ENCODE measurements at places on chromosomes 1 and 21.

DNA sequence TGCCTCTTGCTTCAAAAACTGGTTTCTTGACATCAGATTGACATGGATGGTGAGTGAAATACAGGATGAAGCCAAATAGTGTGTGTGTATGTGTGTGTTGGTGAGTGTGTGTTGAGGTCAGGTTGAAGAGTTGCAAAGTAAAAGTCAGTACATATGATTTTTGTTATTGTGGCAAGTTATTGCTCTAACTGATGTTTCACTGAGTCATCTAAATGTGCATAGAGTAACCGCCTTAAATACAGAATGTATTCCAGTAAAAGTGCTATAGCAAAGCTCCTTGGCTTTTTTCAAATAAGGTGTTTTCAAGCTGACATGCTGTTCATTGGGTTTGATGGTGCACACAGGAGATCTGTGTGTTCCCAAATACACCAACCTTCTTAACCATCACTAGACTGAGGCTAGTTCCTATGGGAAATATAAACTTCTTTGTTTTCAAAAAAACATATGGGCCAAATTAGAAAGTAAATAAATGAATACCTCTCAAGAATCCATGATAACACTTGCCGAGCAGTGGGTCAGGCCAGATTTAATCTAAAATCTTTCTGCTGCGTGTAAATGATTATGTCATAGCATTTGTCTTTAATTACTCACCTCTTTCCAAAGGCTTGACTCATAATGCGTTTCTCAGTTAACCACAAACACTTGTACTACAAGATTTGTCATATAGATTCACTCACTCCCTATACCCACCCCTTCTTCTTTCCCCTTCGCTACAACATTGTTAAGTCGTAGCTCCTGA lies 151.1 kb downstream of the LYPLAL1 start:
- DNase-seq: no peak

DNA sequence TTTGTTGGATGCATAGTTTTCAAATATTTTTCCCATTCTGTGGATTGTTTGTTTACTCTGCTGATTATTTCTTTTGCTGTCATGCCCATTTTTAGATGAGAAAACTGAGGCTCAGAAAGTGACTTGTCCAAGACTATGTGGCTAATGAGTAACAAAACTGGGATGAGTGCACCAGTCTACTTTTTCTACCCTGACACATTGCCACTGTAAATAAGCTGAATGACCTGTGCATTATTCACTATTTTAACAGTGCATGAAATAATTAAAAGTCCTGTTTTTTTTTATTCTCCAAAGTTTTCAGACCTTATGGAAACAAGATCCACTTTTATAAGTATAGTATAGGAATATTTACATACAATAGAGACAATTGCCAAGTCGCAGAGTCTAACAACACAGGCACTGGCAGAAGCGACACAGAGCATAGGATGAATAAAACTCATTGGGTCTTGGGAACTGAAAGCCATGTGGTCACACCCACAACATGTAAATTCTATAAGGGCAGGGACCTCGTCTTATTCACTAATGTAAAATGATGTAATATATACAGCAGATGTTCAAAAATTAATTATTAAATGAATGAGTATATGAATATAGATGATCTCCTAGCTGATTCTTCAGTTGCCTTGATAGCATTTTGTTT lies 45.2 kb downstream of the HLX start:
- no peak for DNase-seq

- no peak for DNase-seq
Observed at GRCh38 chr1:2887941-2888855, 86.7 kb upstream of the TTC34 start.

DNA sequence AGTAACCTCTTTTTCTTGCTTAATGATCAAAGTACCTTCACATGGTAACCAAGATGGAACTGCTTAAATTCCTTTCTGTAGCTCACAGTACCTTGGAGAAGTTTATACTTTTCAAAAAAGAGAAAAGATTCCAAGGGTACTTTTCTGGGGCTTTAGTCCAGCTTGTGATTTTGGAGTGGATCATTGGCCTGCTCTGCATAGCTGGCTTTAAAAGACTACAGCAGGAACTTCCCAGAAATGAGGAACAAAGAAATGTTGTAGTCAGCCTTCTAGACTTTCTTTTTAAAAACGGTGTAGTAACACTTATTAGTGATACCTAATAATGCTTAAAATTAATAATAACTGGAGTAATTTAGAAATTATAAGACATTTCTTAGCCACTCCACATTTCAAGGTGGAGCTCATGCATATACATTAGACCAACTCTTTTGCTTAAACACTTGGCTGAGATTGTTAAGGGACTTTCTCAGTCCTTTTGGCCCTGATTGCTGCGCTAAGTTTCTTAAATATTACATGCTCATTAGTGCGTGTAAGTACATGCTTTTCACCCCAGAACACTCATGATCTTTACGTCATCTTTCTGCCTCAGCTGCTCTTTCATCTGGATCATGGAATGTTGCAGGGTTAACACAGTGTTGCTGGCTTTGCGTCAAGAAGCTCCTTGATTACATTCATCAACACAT lies 57.3 kb downstream of the SDCCAG8 start:
- DNase-seq: no peak

DNA sequence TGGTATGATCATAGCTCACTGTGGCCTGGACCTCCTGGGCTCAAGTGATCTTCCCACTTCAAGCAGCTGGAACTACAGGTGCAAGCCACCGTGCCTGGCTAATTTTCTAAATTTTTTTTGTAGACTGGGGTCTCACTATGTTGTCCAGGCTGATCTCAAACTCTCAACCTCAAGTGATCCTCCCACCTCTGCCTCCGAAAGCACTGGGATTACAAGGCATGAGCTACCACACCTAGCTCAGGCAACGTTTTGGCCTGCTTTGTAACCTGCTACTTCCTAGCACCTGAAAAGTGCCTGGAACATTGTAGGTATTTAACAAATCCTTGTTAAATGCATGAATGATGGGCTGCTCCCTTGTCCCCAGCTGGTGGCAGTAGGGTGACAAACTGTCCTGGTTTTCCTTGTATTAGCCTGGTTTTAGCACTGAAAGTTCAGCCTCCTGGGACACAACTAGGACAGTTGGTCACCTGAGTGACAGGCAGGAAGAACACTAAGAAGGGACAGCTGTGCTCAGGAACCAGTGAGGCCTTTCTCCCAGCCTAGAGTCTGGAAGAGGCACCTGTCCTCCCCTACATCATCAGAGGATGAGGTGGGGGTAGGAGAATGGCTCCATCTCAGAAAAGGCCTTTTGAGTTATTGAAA lies 88.5 kb upstream of the CD34 start:
- DNase-seq: no peak

DNA sequence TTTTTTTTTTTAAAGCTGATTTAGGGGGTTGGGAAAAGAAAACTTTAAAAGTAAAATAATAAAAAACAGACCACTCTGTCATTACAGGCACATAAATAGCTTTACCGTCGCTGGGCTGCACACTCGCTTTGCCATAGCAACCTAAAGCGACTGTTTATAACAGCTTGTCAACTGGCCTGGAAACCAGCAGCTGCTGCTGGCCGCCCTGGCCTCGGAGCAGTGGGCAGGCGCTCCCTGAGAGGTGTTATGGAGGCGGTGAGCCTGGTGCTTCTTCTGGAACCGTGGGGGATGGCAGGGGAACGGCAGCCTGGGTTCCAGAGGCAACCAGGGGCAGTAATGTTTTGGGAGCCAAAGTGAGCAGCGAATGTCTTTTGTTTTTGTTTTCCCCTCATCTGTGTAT lies 45.7 kb downstream of the ATP2B4 start:
- DNase-seq: no peak

DNA sequence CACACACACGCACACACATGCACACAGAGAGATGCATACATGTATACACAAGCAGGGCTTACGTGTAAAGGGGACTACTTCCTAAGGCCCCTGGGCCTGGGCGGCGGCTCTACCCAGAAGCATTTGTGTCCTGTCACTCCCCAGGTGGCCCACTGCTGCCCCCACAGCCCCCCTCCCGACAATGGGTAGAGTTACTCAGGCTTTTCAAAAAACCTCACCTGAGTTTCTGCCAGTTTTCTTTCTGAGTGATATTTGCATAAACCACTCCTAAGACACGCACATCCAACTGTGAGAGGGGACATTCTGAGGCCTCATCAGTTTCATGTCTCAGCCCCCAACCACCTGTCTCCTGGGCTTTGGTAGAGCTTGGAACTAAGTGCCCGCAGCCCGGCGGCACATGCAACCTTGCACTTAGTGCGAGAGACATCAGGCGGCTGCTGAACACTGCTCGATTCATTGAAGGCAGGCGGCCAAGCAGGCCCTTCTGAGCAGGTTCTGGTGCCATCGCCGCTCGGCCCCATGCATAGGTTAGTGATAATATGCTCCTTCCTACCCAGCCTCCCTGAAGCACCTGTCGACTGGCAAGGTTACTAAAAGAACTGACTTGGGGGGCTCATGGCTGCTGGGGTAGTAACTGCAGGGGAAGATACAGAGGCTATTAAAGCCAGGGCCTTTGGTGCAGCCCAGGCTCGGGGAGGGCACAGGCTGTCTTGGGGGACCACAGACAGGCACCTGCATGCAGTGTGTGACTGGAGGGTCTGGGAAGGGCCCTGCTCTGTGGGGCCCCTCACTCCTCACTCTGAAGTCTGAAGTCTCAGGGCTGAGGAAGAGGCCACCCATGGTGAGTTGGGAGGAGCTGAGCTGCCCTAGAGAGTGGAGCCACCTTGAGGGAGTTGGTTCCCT lies 364.2 kb upstream of the VAMP3 start:
- DNase-seq: no peak

GRCh38 chr1:159469921-159470533 lies 30.5 kb downstream of the OR10J1 start:
- no peak for DNase-seq

DNA sequence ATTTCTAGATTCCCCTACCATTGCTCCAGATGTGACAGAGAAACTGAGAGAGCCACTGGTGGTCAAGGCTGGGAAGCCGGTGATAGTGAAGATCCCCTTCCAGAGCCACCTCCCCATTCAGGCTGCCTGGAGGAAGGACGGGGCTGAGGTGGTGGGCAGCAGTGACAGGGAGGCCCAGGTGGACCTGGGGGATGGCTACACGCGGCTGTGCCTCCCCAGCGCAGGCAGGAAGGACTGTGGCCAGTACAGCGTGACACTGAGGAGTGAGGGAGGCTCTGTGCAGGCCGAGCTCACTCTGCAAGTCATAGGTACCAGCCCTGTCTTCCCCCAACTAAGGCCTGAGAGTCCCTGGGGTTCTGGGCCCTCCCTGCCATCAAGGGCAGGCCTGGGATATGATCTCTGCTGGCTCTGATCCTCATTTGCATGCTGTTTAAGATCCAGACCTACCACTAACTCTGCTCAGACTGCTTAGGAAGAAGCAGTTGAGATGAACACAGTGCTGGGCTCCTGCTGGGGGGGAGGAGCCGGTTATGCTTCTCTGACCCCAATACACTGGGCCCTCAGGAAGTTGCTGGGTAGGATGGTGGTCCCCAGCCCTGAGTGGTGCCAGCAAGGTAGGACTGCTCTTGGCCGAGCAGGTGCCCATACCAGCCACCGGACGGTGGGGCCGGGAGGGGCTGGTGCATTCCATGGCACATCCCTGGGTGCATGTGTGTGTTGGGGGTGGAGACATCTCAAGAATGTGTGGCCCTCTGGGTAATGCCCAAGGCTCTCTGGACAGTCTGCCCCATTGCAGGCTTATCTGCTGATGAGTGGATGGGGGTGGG lies 25.1 kb downstream of the IGFN1 start:
- no peak for DNase-seq

DNA sequence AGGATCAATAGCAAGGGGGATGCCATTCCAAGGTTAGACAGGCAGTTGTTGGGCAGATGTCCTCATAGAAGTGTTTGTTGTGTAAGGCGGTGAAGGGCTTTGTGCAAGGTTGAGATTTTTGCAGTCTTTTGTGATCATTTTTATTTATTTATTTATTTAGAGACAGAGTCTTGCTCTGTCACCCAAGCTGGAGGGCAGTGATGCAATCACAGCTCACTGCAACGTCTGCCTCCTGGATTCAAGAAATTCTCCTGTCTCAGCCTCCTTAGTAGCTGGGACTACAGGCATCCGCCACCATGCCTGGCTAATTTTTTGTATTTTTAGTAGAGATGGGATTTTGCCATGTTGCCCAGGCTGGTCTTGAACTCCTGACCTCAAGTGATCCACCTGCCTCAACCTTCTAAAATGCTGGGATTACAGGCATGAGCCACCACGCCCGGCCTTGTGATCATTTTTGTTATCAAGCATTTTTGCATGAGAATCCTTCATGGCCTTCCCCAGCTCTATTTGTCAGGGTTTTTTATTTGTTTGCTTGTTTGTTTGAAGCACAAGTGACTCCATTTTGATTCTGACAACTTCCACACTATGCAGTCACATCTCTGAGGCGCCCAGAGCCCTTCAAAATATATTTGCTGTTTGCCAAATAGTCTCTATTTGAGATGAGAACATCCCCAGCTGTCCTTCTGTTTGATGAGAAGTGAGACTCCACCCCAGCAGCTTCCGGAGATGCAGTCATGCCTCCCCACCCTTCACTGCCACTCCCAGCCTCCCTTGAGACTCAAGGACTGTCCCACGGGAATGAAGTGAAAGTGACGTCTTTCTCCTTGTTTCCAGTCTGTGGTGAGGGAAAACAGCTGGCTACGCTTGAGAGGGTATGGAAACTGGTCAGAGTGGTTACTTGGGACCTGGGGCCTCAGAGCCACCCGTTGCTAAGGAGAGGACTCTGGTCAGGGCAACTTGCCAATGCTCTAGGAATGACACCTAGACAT lies 38.0 kb downstream of the TMEM50B start:
- no peak for DNase-seq

DNA sequence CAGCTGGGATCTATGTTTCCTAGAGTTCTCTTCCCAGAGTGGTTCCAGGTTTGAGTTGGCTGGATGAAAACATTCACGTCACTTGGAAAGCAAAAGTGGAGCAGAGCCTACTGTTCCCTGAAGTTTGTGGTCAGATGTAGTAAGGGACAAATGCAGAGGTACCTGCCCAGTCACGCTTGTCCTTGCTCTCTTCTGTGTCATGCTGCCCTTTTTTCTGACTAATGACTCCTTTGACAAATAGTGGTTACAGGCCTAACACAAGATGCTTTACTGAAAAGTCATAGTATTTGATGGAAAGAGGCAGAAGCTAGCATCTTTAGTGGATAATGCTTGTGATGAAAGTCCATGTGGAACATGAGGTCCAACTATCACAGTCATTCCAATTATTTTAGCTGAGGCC lies 881.4 kb upstream of the B3GALT2 start:
- no peak for DNase-seq

- no peak for DNase-seq
Observed at GRCh38 chr1:192516776-192517297, 58.7 kb upstream of the RGS1 start.

- DNase-seq: no peak
Observed at GRCh38 chr1:10583641-10584040, 108.9 kb downstream of the PEX14 start.

DNA sequence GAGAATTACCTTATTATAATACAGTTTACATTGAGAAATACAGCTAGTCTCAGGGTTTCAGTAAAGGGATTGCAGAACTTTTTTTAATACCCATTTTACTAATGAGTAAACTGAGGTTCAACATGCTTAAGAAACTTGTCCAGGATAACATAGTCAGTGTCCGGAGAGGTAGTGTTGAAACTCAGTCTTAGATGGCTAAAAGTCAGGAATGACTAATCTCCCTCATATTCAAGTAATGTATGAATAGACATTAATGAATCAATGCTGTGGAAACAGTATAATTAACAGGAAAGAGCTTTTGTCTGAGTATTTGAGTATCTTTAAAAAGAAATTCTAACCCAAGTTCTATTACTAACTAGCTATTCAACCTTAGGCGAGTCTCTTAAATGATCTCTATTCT lies 397.6 kb downstream of the PLA2G4A start:
- no peak for DNase-seq
